Parietal lobe (tissue), 2 donors: ENCODE measurements at places on chromosomes 16 and 17. TPM values are rescaled to one million over a fixed set of nuclear protein-coding genes. Genes with fewer than 3 reads are reported as not detected.

The PRSS27 gene
- 6.3 TPM for total RNA-seq

The CD7 gene
- not detected for total RNA-seq

The OR3A3 gene
- total RNA-seq: not detected

The RFNG gene
- total RNA-seq: 27.2 TPM

The CD300H gene
- total RNA-seq: not detected

The FOXN1 gene
- total RNA-seq: not detected

The TEX19 gene
- total RNA-seq: not detected

The CAPNS2 gene
- not detected for total RNA-seq

The MAPT gene
- 215 TPM for total RNA-seq

The HBA1 gene
- 263 TPM for total RNA-seq

The ACSM2A gene
- total RNA-seq: not detected

The TM4SF5 gene
- not detected for total RNA-seq

The TBC1D16 gene
- total RNA-seq: 41.3 TPM

The SRP68 gene
- 28.2 TPM for total RNA-seq

The UNC45B gene
- total RNA-seq: under 0.01 TPM

The ACE gene
- total RNA-seq: 7.5 TPM

The KRT20 gene
- total RNA-seq: not detected

The GJD3 gene
- not detected for total RNA-seq

The FBXL16 gene
- 10.6 TPM for total RNA-seq

The NACA2 gene
- total RNA-seq: not detected

The TEKT5 gene
- total RNA-seq: 2.8 TPM

The CDH11 gene
- total RNA-seq: 358 TPM

The SLC5A10 gene
- not detected for total RNA-seq

The SLC46A1 gene
- 22.8 TPM for total RNA-seq

The TRPV3 gene
- total RNA-seq: 0.94 TPM

The CHRNB1 gene
- total RNA-seq: 15.3 TPM

The MARF1 gene
- 64.5 TPM for total RNA-seq

The RAMP2 gene
- total RNA-seq: 9.1 TPM

The OSGIN1 gene
- not detected for total RNA-seq

The NOTUM gene
- 0.63 TPM for total RNA-seq

The KSR1 gene
- 53.5 TPM for total RNA-seq

The PIEZO1 gene
- total RNA-seq: 8.5 TPM

The MED31 gene
- total RNA-seq: 12.5 TPM

The CALB2 gene
- 17.8 TPM for total RNA-seq

The SHBG gene
- total RNA-seq: not detected

The IKZF3 gene
- under 0.01 TPM for total RNA-seq

The PRSS8 gene
- not detected for total RNA-seq

The CRHR1 gene
- 16.6 TPM for total RNA-seq

The GJC1 gene
- total RNA-seq: 109 TPM

The YWHAE gene
- total RNA-seq: 686 TPM

The FSCN2 gene
- total RNA-seq: 7.2 TPM

The PDP2 gene
- total RNA-seq: 12.5 TPM

The HOXB5 gene
- not detected for total RNA-seq

The TBC1D3I gene
- not detected for total RNA-seq

The PLLP gene
- 2.8 TPM for total RNA-seq
